NCI-H524 treated with DMSO at 0.1 percent for 48 hours (cell line): ENCODE measurements at places on chromosomes 1 and 21.
A peak's percentile ranks its signal among the peaks of the same experiment; 100 is the strongest.

DNA sequence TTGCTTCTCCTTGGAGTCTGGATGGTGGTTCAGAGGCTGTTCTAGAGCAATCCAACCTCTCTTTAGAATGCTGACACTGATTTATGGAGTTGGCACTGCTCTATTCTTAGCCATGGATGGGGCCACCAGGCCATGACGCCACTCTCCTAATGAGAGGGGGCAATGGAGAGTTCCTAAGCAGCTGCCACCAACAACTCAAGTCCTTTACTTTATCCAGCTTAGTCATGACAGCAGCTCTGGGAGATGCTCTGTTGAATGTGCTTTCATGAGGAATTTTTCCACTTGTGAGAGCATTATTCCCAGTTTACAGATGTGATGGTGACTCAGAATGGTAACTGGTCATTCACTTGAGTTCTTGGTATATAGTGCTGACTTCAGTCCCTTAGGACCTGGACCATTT, 366.3 kb downstream of the HHAT start:
- DNase-seq = no peak

DNA sequence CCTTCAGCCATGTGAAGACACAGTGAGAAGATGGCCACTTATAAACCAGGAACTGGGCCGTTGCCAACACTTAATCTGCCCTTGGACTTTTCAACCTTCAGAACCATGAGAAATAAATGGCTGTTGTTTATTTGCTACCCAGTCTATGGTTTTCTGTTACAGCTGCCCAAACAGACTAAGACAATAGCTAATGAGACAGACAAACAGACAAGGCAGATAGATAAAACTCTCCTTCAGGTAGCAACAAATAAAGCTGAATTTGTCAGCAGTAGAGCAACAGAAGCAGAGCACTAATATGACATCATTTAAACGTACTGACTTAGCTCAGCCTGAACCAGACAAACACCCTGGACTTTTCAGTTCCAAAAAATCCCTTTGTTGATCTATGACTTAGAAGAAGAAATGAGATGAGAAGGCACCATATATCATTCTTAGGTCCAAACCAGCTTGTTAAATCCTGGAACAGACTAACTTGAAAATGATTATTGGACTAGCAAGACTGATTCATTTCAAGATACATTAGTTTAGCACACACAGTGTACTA, 27.0 kb downstream of the ZZZ3 start:
- no peak for DNase-seq

GRCh38 chr1:101377084-101377835, 140.4 kb downstream of the S1PR1 start:
- DNase-seq = no peak

GRCh38 chr1:41294216-41294615, 52.1 kb upstream of the SCMH1 start:
- no peak for DNase-seq

GRCh38 chr1:39344394-39345154, 140.1 kb downstream of the MACF1 start:
- DNase-seq = no peak

DNA sequence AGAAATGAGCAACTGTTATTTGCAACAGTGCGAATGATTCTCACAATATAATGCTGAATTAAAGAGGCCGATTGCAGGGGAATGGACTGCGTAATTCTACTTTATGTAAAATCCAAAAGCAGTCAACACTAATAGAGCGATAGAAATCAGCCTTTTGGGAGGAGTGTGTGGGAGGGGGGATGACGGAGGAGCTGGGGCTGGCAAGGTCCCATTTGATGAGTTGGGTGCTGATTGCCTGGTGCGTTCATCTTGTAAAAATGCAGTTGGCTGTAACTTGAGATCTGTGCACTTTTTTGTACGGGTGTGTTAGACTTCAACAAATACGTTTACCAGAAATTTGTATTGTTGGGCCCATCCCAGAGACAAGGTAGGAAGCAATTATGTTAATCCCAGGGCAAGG, 20.7 kb downstream of the TNFRSF8 start:
- no peak for DNase-seq

- no peak for DNase-seq
Observed at GRCh38 chr21:41585199-41585994, 77.4 kb upstream of the TMPRSS2 start.

- no peak for DNase-seq
Observed at GRCh38 chr1:77227381-77227780, 8.2 kb upstream of the PIGK start.

- DNase-seq = no peak
Observed at GRCh38 chr1:245748646-245749045, 593.9 kb downstream of the KIF26B start.

DNA sequence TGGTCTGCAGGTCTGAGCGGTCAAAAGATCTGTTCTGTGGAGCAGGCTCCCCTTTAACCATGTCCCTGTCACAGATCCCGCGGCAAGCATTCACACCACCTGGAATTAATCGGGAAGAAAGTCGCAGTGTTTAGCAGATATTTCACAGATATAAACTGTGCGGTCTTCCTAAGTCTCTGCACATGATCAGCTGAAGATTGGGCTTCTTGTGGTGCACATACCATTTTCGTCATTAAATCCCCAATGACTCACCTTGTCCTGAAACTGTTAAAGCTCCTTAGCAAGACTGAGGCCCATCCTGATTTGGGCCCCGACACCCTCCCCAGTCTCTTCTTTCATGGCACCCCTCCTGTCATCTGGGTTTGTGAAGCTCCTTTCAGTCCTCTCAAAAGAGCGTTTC, 158.8 kb downstream of the KIF26B start:
- DNase-seq = no peak

GRCh38 chr1:215001419-215002021, 81.0 kb upstream of the KCNK2 start:
- DNase-seq = no peak

DNA sequence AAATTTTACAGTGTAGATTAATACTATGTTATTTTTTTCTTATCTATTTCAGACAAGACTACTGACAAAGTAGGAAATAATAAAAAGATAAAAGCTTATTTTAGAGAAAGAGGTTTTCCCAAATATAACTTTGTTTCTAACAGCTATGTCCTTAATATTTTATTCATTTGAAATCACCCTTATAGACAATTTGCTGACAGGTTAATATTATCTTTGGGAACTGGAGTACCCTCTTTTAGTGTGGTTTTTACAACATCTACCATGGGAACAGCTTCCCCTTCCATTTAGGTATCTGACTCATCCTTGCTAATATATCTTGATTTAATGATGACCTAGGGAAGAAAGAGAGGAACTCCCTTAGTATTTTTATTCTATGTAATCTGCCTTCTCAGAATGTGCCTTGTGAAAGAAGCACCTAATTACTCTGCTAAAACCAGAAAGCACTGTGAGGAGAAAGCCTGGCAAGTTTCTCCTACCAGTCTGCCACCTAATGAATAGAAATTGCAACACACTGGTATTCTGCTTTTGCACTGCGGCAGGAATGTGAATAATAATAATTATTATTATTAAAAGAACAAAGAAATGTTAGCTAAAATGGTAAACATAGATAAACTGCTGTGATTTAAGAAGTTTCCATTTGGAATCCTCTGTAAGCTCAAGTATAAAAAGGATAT, 192.8 kb downstream of the PDE4B start:
- DNase-seq = no peak

DNA sequence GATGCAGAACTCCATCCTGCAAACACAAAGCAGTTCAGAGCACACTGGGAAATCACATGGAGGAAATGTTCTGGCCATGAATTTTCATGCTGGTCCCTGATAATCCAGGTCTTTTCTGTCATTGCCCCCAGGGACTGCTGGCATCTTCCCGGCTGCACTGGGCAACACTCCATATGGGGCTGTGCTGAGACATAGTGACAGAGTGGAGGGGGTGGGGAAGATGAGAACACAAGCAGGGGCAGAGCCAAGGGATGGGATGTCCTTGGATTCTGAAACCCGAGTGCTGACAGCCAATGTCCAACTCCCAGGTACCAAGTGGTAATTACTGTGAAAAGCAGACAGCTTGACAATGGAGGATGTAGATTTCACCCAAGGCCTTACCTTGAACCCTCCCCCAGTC, 185.7 kb downstream of the HIVEP3 start:
- DNase-seq = peak; percentile 34

- DNase-seq = no peak
Observed at GRCh38 chr1:64578270-64578973, 108.5 kb downstream of the CACHD1 start.

- no peak for DNase-seq
Observed at GRCh38 chr1:8903908-8904650, 25.6 kb upstream of the ENO1 start.
